ENCODE measurements at places on chromosomes 16 and 17.

DNA sequence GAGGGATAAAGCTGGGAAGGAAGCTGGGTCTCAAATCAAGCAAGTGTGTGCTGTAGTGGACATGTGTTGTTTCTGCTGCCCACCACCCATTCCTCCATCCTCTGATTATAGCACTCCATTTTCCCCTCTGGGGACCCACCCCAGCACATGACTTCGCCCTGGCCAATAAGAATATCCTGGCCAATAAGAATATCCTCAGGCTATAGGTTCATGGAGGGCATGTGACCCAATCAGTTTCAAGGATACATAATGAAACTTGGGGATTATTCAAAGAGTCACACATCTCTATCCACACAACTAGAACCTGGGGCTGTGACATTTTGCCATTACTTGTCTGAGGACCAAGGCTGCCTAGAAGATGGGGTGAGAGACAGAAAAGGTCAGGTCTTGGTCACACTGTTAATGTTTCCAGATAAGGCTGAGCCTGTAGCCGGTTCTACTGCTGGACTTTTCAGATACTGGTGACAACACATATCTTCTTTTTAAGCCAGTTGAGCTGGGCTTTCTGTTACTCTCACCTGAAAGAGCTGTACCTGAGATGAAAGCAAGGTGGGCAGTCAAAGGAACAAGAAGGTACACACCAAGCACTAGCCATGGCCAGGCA is 33.7 kb downstream of the MYO18A start:
- no peak for DNase-seq

DNA sequence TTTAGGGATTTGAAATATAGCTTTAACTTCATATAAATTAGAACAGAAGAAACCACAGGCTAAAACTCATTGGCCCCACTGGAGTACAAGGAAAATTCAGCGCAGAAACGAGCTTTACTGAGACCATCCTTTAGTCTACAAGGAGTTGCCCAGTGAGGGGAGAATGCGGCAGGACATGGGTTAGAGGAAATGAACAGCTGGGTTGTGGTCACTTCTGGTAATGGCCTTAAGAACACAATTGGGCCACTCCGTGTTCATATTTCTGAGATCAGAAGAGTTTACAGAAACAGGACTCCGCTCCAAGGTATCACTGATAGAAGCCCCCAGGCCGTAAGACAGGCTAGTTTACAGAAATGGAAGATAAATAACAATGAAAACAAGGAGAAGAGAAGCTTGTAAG is 188.3 kb downstream of the ZFHX3 start:
- DNase-seq: no peak

GRCh38 chr16:54171626-54172537 is 114.7 kb downstream of the IRX3 start:
- DNase-seq: peak; percentile 50

DNA sequence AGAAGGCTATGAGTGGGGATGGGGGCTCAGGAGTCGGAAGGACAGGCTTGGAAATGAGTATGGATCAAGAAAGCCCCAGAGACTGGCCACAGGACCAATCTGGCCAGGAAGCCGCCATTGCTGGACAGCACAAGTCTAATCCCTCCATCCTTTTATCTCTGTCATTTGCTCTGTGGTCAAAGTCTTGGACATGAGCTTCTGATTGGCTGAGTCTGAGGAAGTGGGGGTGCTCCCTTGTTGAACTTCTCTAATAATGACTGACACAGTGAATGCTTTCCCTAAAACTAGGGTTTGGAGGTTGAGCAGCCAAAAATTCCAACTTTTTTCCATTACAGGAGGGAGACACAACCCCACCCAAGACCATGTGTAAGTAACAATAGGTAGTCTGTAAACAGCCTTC is 97.4 kb downstream of the MARF1 start:
- no peak for DNase-seq

DNA sequence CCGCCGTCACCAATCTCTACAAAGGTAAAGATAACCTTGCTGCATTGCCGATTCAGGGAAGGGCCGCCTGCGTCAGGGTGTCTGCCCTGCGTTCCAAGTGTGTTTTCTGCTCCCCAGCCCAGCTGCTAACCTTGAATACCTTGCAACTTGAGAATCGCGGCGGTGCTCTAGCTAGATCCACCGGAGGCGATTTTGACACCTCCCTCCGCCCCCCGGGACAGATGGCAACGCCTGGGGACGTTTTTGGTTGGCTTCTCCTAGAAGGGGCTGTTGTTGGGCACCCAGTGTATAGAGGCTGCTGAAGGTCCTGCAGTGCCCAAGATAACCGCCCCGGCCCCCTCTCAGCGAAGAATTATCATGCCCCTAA is 1.5 kb downstream of the HAPSTR1 start:
- DNase-seq: no peak

- peak; percentile 58 for DNase-seq
These were observed 74.2 kb downstream of the CPPED1 start for GRCh38 chr16:12729448-12729847.

DNA sequence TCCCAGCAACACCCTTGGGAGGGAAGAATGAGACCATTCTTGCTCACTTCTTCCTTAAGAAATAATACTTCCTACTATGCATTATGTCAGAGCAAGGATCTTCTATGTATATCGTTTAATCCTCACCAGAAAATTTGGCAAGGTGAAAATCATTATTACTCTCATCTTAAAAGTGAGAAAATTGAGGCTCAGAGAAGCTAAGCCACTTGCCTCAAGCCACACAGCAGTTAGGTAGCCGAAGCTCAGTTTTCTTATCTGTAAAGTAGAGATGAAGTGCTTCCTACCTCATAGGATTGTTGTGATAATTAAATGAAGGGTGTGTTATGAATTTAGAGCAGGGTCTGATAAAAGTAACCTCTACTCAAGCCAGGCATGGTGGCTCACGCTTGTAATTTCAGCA is 368.9 kb upstream of the ASIC2 start:
- DNase-seq: no peak

DNA sequence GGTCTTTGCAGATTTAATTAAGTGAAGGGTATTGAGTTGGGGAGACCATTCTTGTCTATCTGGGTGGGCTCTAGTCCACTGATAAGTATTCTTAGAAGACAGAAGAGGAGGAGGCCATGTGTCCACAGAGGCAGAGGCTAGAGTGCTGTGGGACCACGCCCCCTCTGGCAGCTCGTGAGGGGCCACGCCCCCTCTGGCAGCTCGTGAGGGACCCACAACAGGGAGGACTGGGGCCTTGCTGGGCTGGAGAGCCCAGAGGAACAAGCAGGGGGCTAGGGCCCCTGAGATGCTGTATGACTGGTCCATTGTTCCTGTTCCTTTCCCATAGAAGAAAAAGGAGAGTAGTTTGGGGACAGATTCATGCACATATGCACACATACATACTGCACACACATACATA is 106.8 kb downstream of the METRNL start:
- no peak for DNase-seq

DNA sequence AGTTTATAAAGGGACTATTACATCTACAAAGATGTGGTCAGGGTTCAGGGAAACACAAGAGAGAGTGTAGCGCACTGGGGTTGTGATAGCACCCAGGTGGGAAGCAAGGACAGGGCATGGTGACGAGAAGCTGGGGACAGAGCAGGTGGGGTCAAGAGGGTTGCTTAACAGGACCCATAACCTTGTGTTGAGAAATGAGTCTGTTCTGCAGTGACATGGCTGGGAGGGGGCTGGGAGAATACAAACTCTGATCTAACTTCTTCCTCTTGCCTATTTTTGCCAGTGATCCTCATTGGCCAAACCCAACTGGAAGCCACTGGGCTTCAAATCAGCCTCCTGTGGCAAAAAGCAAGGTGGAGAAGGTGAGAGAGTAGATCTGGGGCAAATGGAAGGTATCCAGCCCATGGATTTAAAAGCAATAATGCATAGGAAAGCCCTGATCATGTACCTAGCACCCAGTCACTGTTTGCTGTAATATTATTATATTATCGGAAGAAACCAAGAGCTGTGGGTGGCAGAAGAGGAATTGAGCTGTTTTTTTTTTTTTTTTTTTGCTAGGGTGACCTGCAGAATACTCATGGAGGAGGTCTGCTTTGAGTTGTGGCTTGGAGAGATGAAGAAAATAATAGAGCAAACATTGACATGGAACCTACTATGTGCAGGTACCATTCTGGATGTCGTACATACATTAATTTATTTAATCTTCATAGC is 76.9 kb upstream of the ZFHX3 start:
- no peak for DNase-seq

DNA sequence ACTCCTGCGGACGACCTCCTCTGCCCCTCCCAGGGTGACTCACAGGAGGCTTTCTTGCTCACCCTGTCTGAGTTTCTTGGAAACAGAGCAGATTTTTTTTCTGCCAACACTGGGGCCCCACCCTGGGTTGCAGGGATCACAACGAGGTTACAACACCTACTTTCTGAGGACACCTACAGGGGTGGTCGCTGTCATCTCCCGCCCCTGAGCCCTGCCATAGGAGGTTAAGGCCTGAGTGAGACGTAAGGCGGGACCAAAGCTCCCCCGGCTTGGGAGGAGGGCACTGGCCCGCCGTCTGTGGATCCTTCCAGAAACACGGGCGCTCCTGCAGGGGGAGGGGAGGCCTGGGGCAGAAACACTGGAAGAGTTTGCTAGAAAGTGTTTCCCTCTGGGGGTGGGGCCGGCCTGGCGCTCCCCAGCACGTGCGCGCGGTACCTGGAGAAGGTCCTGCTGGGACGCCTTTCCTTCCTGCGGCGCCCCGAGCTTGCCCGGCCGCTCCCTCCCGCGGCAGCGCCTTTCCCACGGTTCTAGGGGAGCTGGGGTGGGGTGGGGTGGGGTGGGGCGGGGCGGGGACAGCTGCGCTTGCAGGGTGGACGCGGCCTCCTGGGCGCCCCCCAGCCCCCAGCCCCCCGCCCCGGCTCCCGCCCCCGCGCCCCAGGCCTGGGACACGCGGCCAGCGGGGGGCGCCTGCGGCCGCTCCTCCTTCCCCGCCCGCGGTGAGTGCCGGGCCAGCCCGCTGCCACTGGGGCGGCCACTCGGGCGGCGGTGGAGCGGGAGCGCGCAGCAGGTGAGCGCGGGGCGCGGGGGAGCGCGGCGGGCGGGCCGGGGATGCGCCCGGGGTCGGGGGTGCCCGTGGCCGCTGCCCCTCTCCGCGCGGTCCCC is 20.7 kb upstream of the ADCY7 start:
- DNase-seq: peak; percentile 62

- DNase-seq: no peak
These were observed 27.3 kb downstream of the GAS7 start for GRCh38 chr17:10171122-10171571.

DNA sequence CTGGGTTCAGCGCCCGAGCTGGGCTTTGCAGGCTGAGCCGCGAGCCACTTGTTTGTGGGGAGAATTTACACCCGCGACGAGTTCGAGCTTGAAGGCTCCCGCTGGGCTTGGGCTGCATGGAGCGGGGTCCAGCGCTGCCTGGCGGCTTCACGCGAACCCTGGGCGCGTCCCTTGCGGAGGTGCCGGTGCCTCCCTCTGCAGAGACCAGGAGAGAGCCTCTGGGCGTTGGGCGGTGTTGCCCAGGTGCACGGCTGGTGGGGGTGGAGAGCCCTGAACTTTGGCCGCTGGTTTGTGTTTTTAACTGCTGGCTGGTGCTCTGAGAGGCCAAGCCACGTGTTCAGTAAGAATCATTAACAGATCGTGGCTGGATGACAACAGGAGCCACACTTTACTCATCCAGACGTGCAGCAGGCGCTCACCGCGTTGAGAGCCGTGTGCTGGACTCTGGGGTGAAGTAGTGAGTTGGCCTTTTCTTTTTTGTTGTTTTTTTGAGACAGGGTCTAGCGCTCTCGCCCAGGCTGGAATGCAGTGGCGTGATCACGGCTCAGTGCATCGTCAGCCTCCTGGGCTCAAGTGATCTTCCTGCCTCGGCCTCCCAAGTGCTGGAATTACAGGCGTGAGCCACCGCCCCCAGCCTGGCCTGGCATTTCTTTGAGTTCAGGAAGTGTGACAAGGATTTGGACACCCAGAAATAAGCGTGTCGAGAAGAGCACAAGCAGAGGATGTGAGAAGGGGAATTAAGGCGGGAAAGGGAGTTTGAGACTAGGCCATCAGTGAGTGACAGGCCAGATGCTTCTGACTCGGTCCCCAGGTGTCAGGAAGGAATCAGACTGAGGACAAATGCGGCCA is 827 bp downstream of the CDK10 start:
- peak; percentile 50 for DNase-seq

DNA sequence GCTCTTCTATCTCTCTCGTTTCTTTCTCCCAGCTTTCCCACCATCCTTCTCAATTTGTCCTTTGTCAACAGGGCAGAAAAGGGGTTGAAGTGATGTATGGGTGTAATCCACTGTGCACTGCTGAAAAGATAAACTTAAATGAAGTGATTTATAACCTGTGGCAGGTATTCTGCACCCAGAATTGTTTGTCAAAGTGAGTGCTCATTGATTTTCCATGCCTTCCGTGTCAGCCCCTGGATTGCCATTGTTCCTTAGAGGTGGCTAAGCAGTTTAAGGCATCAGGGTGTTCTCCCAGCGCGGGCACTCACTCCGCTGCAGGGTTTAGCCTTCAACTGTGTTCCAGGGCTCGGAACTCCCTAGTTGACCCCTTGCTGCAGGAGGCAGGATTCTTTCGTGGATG is 82.9 kb downstream of the PITPNC1 start:
- DNase-seq: no peak

GRCh38 chr16:11624636-11625607 is 38.2 kb upstream of the LITAF start:
- no peak for DNase-seq

DNA sequence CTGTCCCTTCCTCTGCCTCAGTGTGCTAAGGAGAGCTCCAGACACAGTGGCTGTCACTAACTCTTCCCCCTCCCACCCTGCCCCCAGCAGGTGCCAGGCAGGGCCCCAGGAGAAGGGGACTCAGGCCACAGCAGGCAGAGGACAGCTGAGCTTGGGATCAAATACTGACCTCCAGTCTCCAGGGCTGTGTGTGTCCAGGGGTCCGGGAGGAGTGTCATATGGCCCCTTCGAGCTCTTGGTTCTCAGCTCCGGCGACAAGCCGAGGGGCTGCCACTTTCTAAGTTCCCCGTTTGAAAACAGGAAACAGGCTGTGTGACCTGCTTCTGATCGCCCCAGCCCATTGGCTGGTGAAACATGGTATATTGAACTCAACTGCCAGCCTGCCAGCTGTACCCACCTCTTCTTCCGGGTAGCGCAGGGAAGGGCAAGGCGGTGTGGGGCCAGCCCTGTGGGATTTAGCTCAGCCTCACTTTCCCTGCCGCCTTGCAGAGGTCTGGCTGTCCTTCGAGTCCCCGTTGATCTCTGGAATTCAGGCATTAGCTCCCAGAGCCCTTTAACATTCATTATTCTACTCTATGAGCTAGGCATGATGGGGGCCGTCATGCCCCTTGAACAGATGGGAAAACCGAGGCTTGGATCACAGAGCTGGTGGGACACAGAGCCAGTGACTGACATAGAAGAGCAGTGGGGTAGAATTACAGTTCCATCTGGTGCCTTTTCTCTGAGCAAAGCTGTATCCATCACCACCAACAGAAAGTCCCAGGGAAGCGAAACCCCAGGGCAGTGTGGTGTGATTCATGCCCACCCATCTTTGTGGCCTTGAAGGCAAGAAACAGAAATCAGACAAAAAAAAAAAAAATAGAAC is at the start of gene SNX20:
Gene SNX20, minus strand, starts transcription at position 292 of the 865 bp plus-strand sequence. CDS start 3,786 bp downstream, outside the sequence.
- DNase-seq: no peak

- peak; percentile 63 for DNase-seq
These were observed 7.8 kb upstream of the MYH8 start for GRCh38 chr17:10429421-10430045.

GRCh38 chr17:1181753-1182137 is 2.0 kb upstream of the ABR start:
- peak; percentile 24 for DNase-seq

Data from EL (cell line).